Fibroblast of the conjunctiva (primary cell): ENCODE measurements at places on chromosomes 4 and X.

- DNase-seq: no peak
Measured at GRCh38 chrX:13051529-13052172, 7.2 kb upstream of the FAM9C start.

- no peak for DNase-seq
Measured at GRCh38 chr4:40270609-40271008, 64.5 kb upstream of the CHRNA9 start.

- peak; percentile 43 for DNase-seq
Measured at GRCh38 chrX:140733766-140734342, 24.3 kb downstream of the LINC00632 start.

DNA sequence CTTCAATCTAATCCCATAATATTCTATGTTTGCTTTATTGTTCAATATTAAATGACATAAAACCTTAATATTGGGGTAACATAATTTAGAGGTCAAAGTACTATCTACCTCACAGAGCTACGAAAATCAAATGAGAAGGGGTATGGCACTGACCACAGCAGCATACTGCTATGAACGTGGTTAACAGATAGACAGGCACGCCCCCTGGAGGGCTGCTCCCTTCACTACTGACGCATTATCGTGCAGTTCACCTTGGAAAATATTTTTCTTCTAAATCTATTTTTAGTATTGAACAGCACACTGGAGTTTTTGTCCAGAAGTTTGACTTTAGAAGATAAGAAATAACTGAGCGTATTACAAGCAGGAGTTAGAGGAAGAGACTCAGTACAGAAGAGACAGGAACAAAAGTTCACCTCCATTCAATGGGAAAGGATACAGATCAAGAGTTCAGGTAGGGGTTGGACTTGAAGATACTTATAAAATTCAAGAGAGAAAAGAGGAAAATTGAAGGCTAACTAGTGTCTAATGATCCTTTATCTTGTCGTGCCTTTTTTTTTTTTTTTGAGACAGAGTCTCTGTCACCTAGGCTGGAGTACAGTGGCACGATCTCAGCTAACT, 22.7 kb downstream of the MAP9 start:
- DNase-seq: peak; percentile 44

DNA sequence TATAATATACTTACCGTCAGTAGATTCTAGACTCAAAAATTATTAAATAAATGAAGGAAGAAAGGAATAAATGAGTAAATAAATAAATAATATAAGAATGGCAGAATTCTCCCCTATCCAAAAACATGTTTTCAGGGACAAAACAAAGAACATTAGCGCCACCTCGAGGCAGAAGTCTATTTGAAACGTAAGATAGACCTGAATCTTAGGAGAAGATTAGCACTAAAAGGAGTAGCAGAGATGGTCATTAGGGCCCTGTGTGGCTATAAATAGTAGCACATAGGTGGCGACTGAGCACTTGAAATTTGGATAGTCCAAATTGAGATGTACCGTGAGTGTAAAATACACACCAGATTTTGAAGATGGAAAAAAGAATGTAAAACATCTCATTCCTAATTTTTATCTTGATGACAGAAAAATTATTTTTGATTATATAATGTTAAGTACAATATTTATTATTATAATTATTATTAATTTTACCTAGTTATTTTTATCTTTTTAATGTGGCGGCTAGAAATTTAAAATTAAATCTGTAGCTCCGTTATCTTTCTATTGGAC, 24.3 kb upstream of the SRD5A3 start:
- DNase-seq: peak; percentile 76

DNA sequence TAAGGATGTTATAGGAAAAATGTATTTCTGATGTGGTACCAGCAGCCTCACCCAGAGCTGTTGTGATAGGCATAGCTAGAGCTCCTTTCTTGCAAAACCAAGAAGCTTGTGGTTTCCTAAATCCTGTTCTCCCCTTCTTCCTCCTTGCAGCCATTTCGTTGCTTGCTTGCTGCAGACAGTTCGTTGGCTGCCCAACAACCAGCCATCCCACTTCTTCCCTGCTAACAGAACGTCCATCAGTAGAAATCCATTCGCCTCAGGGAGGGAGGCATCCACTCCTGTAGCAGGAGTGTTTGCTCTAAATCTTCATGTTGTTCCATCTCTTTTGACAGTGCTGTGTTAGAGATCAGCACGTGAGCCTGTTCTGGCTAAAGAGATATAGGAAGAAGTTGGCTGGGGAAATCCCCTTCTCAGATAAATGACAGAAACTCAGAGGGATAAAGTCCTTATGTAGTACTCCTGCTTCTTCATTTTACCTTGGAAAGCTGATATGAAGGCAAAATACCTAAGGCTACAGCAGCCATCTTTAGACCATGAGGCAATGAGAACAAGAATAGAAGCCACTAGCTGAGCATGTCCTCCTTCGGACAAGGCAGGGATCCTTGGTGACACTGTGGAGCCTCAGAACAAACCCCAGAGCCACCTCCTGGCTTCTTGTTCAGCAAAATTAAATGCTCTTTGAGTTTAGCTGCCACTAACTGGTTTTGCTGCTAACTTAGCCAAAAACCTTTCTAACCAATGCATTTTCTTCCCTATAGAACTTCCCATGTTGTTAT, 68.4 kb upstream of the RELL1 start:
- DNase-seq: no peak

DNA sequence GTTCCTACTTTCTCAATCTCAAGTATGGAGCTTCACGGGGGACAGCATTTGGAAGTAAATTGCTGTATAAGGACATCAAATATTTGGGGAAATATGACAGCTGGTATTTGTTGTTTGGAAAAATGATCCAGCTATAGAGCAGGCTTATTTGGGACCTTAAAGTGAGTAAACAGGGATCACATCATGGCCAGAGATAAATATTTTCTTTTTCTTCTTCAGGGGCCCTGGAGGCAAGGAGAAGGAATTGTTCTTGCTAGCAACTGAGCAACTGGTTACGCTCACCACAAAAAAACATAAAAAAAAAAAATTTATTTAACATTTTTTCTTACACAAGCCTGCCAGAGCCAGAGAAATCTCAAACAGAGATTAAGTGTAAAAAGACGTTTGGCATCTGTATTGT, 277.2 kb upstream of the UGT8 start:
- no peak for DNase-seq

- DNase-seq: no peak
Measured at GRCh38 chr4:47562297-47562696, 77.2 kb downstream of the ATP10D start.

GRCh38 chr4:104408878-104409277, 85.8 kb downstream of the CXXC4 start:
- no peak for DNase-seq

DNA sequence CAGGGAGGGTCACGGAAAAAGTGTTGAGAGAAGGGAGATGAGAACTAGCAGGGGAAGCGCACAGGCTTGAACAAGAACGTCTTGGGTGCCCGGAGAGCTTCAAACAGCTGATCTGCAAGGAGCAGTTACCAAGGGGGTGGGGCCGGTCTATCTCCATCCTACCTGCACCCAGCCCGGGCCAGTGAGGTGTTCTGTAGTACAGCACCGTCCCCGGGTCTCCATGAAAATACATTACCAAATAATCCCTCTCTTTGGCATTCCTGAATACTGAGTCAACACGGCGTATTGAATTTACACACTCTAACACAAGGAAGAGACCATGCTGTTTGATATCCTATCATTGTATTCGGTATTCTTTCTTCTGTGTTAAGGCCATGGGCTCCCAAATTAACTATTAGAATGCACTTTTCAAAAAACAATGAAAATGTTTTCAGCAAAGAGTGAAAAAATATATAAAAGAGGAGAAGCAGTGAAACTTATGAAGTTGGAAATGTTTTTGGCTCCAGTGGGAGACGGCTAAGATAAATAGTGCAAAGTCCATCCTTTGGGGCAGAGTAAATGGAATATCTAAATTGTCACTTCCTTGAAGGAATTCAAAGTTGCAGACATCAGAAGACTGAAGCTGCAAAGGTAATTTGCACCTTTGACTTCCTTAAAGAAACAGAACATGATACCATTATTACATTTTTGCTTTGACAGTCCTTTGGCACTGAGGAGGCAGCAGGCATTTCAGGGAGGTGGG, 90.3 kb downstream of the DHRSX start:
- no peak for DNase-seq

- DNase-seq: no peak
Measured at GRCh38 chr4:3311489-3312171, 18.8 kb downstream of the RGS12 start.

- DNase-seq: no peak
Measured at GRCh38 chr4:185015108-185015507, 3.2 kb upstream of the HELT start.

- DNase-seq: no peak
Measured at GRCh38 chr4:36692586-36692985, 411.2 kb downstream of the DTHD1 start.

DNA sequence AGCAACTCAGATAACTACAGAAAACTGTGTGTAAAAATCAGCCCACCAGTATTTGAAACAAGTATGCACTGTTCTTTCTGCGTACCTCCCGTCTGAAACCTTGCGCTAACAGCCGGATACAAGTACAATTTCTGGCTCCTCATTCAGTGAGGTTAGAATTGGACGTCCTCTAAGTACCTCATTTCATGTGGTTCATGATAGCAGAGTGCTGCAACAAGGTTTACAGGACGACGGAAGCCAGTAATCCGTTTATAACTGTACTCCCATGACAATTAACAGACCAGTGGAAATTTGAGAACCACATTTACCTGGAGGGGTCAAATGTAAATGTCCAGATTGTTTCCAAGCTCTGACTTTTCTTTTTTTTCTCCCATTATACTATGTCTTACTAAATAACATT, 52.9 kb upstream of the TENM3 start:
- no peak for DNase-seq

DNA sequence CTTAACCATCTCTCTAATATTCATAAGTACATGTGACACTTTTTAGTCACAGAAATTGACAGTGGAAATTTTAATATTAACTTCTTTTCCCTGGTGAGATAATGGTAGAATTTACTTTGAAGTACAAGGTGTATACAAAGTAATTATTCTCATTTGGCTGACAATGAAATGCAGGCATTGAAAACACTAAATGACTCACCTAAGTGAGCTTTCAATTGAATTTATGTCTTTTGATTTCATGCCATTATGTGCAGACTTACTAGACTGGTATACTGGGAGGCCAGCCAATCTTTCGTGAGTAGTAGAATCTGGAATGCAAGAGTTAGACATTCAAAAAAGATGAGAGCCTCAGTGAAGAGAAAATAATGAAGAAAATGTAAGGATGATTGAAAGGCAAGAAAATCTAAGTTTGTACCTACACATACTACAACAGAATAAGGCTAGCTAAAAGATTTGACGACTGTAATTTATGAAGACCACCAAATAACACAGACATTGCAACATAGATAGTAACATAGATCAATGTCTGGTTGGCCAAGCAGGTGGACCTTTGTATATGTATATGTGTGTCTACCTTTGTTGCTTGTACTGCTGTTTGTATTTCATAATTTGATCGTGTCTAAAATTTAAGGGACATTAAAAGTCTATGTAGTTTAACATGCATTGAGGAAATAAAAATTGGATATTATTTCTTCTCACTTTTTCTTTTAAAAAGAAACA, 459.7 kb downstream of the IL15 start:
- peak; percentile 86 for DNase-seq
